Skeletal muscle cell (primary cell): ENCODE measurements at places on chromosomes 4 and X.

GRCh38 chr4:183266371-183266770, 53.7 kb downstream of the CLDN22 start:
- DNase-seq = no peak

- DNase-seq = no peak
Observed at GRCh38 chr4:70969076-70969475, 24.4 kb upstream of the DCK start.

DNA sequence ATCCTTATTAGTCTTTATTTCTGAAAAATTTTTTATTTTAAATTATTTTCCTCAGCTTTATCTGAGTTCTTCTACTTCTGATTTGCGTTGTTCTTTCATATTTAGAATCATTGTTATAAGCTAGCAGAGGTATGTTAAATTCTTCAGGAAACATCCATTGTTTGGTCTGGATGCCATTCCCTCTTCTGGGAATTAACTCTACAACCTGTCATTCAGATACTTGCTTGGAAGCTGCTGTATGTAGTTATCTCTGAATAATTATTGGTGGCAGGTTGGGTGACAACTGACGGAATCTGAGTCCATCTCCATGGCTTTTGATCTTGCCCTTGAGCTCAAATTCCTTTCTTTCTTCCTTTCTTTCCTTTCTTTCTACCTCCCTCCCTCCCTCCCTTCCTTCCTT, 61.9 kb downstream of the DDIT4L start:
- DNase-seq = no peak

GRCh38 chr4:177246641-177247584, 62.8 kb upstream of the NEIL3 start:
- no peak for DNase-seq

GRCh38 chr4:155591738-155592143, 74.9 kb upstream of the GUCY1A1 start:
- DNase-seq = no peak

DNA sequence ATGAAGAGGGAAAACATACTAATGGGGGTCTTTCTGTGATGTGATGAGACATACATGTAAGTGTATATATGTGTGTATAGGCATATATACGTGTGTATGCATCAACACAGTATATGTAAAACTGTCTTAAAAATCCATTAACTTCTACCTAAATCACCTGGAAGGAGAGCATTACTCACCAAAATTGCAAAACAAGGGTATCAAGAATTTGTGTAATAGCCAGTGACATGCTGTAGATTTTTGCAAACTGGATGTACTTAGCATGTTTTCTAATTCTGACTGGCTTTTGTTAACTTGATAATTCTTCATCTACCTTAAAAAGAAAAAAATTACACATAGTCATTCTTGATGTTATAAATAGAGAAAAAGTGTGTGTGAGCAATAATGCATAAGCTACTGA, 104.7 kb downstream of the PRRG1 start:
- DNase-seq = no peak

DNA sequence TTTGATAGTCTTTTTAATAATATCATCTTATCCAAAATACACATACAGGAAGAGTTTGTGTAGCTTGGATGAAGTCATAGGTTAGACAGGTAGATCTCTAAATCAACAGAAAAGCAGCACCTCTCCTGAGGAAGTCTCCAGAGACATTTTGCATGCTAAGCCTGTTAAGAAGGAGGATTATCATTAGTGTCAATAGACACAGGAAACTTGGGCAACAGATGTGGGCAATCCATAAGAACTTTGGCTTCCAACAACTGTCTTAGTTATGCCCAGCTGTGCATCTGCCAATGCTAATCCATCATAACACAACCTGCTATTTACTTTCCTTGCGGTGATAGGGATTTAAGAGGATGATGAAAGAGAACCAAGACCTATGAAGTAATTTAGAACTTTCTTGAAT, 1052.6 kb downstream of the RPA4 start:
- no peak for DNase-seq

- no peak for DNase-seq
Observed at GRCh38 chrX:40684092-40684491, 36.7 kb upstream of the CXorf38 start.

DNA sequence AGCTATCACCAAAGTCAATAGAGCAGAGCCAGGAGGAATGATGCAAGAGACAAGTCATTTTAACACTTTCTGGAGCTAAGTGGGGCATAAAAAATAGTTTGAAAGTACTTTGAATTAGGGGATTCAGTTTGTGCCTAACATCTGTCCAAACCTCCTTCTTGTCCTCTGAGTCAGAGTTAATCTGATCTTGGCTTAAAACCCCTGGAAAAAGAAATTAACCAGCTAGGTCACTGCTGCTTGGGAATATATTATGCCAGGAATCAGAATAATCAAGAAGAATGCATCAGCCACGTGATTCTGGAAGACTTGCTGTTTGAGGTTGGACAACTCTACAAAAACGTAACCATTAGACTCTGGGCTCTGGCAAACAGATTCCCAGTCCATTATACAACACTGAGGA, 45.3 kb upstream of the EDA2R start:
- no peak for DNase-seq

DNA sequence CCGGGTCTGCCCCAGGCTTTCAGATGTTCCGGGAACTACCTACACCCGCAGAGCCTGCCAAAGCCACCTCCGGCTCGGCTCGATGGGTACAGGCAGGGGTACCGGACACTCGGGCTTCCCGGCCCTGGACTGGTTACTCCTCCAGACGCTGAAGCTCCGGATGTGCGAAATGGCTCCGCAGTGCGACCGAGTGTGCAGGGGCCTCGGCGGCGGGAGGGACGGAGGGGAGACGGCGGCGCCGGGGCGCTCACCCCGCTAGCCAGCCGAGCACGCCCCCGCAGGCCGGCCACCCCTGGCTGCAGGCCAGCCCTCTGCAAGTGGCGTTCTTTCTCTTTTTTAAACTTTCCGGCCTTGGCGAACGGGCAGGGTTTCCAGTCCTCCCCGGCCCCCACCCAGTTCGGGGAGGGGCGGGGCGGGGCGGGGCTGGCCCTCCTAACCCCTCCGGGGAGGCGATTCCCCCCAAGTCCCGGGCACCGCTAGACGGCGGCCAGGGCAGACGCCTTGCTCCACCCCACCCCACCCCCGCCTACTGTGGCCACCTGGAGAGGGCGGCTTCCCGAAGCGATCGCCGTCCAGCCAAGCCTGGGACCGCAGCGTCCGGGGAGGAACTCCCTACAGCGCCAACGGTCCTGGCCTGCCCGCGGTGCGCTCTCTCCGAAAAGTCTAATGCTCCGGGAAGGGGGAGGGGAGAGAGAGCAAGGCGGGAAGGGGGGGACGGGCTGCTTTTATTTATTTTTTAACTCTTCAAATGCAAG, 7.5 kb downstream of the BCOR start:
- no peak for DNase-seq

- DNase-seq = no peak
Observed at GRCh38 chrX:29145316-29145715, 558.1 kb downstream of the IL1RAPL1 start.

DNA sequence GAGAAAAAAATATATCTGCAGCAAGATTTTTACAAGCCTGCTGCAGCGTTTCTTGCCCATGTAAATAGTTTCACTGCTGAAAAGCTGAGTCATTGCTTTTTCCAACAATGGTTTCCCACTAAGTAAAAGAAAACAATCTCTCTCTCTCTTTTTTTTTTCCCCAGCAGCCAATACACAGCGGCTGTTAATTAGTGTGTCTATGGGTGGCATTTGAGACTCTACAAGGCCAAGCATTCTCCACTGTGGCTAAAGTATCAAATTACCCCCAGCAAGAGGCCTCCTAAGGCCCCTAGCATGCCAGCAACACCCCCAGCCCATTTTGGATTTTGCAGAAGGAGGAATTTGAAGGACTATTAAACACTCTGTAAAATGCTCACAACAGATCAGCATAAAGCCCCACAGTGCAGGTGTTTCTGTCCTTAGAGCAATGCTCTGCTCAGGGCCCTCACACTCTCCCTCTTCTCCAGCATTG, 837.4 kb downstream of the TRIML1 start:
- DNase-seq = peak; percentile 37

GRCh38 chr4:86594559-86595425, 677 bp downstream of the PTPN13 start:
- peak; percentile 79 for DNase-seq

- no peak for DNase-seq
Observed at GRCh38 chrX:12443534-12444098, 305.3 kb downstream of the FRMPD4 start.

GRCh38 chrX:47158131-47158530, 13.1 kb downstream of the RBM10 start:
- no peak for DNase-seq

- DNase-seq = no peak
Observed at GRCh38 chr4:12359420-12359819, 930.7 kb upstream of the HS3ST1 start.

DNA sequence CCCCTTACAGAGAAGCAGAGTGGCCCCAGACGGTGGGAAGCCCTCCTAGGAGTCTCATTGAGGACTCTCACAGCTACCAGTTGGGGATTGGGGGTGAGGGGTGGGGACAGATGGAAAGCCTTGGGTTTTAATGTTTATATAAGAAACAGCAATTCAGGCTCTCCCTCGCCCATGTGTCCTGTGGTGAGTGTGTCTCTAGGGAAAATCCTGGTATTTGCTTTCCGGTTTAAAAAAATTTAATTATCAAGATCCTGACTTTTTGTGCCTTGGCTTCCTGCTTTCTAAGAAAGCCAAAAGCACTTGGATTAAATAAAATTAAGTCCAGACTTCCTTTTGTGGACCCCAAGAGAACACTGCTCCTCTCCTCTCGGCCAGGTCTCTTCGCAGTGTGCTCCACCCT, 93.8 kb downstream of the SOWAHB start:
- peak; percentile 27 for DNase-seq

- no peak for DNase-seq
Observed at GRCh38 chr4:59966758-59967157, 1233.4 kb upstream of the ADGRL3 start.

DNA sequence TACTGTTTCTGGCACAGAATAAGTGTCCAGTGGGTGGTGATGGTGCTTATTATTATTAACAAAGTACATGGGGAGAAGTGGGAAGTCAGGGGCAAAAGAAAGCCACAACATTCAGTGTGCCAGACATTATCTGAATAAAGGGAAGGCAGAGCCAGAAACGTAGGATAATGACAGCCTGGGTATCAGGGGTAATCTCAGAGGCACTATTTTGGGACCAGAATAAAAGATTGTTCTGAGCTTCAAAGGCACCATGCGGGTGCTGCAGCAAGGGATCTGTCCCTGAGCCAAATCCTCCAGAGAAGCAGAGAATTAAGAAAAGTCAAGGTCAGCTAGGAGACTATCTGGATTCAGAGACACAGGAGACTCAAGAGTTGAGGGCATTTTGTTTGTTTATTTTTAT, 328.8 kb upstream of the GATB start:
- no peak for DNase-seq

DNA sequence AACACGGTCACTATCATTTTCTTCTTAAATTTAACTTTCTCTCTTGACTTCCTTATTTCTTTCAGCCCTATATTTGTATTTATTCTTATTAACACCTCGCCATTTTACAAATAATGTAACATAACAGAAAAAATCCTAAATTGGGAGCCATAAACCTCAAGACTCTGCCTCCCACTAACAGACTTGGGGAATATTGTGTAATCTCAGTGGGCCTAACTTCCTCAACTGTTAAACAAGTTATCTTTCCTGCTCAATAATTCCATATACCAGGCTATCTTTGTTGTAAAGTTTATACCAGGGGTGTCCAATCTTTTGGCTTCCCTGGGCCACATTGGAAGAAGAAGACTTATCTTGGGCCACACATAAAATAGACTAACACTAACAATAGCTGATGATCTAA, 26.2 kb downstream of the PRSS12 start:
- DNase-seq = no peak

DNA sequence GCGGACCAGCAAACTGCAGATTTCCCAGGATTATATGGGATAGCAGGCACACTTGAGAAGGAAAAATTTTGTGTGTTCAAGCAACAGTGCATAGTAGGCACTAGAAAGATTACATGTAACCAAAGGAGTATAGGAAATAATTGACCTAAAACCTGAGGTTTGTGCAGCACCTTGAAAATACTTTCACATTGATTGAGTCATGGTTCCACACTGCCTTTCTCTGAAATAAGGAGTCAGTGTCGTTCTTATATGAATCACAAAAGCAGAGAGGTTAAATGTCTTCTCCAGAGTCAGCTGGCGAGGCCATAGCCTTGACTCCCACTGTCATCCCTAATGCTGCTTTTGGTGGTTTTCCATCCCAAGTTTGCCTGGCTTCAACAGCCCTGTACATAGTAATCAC, 138.9 kb downstream of the SOWAHB start:
- no peak for DNase-seq

GRCh38 chr4:67054896-67055295, 490.4 kb downstream of the CENPC start:
- DNase-seq = no peak

DNA sequence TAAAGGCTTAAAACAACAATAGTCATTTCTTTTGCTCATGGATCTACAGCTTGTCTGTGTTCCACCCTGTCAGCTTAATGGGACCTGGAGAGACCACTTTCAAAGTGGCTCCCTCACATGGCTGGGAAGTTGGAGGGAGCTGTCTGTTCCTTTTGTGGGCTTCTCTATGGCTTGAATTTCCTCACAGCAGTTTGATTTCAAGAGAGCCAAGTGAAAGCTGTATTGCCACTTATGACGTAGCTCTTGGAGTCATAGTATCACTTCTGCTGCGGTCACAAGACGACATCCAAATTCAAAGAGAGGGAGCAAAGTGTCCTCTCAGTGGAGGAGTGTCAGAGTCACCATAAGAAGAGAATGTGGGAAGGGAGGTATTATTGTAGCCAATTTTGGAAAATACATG, 22.7 kb upstream of the ACSL1 start:
- no peak for DNase-seq

DNA sequence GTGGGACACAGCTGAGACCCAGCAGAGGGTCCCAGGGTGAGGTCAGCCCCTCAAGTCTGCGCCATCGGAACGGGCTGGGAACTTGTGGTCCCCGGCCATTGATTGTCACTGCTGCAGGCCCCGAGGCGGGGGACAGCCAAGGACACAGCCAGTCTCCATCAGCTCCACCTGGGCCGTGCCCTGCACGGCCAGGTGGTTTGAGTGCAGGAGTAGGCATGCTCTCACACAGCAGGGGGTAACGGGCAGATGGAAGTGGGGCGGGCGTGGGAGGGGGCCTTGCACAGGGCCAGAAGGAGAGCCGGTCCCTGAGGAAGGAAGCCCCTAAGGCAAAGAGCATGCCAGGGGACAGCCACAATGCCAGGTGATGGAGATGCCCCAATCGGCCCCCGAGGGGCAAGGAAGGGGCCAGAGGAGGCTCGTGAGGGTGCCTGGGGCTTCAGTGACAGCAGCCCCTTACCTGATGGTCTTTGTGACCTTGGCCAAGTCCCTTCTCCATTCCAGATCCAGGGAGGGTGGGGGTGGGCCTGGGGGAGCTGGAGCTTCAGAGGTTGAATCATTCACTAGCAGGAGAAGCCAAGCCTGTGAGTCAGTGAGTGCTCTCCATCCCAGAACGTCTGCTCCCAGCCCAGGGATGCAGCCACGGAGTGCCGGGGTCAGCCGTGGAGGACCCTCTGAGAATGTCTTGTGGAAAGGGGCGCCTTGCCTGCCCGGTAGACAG, 2.3 kb downstream of the ATP2B3 start:
- no peak for DNase-seq

- peak; percentile 54 for DNase-seq
Observed at GRCh38 chr4:112075129-112075753, 70.0 kb upstream of the FAM241A start.
